Thoracic aorta (tissue), 2 donors: ENCODE measurements at places on chromosomes 2 and 18. TPM values are rescaled to one million over a fixed set of nuclear protein-coding genes. Genes with fewer than 3 reads are reported as not detected.

- DNase-seq: no peak
Observed at GRCh38 chr2:48345176-48345575, 184.8 kb upstream of the STON1 start.

GRCh38 chr2:203578759-203579643 lies 43.9 kb upstream of the RAPH1 start:
- no peak for DNase-seq

GRCh38 chr2:55133467-55134315 lies 83.4 kb upstream of the RTN4 start:
- DNase-seq: peak; percentile 20

ABHD1 gene
- total RNA-seq: 0.27 TPM

- DNase-seq: no peak
Observed at GRCh38 chr18:26809346-26809745, 56.2 kb downstream of the AQP4 start.

OTOS gene
- total RNA-seq: not detected

AFG3L2 gene
- total RNA-seq: 58.1 TPM

DNA sequence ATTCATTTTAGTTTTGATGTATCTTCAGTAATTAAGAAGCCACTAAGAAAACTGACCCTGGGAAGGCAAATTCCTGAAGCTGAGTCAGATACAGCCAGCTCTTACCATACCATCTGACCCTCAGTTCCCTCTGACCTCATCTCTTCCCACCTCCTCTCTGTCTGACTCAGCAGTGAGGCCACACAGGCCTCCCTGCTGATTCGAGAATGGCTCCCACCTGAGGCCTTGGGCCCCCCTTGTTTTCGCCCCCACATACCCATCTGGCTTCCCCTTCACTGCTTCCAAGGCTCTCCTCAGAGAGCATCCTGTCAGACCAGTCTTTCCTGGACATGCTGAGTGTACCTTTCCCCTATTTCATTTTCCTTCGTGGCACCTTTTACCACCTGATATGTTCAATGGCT lies 71.0 kb upstream of the CYP1B1 start:
- peak; percentile 43 for DNase-seq

DNA sequence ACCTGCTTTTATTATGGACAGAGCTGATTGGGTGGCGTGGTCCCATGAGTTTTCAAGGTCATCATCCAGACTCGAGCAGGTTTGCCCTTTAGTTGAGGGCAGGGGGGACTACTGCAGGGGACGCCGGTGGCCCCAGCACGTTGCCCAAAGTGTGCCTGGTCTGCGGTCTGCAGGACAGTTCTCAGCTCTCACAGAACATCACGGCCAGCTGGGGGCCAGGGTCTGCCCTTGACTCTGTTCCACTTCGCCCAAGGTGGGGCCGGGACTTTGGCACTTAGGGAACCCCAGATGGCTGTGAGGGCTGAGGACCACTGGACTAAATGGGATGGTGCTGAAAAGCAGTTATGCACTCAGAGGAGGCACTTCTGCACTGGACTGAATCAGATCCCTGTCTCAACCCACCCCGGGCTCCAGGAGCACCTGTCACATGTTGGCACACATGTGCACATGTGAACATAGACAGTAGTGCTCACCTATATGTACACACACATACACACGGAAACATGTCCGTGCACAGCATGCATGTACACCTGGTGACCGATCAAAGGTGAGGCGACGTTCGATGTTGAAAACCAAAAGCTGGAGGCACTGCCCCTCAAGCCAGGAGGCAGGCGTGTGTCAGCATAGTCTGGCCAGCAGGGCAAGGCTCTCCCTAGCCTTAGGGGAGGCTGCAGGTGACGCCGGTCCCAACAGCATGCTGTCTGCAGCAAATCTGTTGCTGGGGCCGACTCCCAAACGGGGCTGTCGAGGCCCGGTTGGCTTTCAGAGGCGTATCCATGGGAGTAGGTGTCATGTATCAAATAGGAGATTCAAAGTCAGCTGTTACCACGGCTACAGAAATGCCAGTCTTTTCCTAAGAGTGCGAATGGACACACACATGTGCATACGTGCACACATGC lies 10.2 kb downstream of the ANO7 start:
- no peak for DNase-seq

GRCh38 chr2:139694327-139694726 lies 914.1 kb upstream of the NXPH2 start:
- no peak for DNase-seq
